GM12865 (cell line): ENCODE measurements at places on chromosomes 6 and 20.
A peak's percentile ranks its signal among the peaks of the same experiment; 100 is the strongest.

- no peak for DNase-seq
These were observed 28.1 kb upstream of the ADTRP start for GRCh38 chr6:11806561-11807317.

- peak; percentile 19 for DNase-seq
These were observed 793 bp upstream of the HDAC2 start for GRCh38 chr6:113971741-113972140.

DNA sequence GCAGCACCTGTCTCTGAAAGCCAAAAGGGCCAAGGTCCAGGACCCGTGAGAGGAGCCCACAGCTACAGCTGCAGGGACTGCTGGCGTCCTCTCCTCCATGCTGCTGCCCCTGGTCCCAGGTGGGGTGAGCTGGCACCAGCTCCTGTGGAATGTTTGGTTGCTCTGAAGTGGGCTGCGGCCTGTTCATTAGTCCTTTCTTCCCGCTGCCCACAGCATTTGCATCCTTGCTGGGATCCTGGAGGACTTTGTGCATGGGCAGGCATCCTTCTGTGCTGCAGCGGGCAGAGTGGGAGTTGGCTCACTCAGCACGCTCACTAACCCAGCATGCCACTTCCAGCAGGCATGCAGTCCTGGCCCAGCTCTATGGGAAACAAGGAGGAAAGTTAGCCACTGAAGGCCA lies 76.4 kb downstream of the DHX35 start:
- DNase-seq: no peak

DNA sequence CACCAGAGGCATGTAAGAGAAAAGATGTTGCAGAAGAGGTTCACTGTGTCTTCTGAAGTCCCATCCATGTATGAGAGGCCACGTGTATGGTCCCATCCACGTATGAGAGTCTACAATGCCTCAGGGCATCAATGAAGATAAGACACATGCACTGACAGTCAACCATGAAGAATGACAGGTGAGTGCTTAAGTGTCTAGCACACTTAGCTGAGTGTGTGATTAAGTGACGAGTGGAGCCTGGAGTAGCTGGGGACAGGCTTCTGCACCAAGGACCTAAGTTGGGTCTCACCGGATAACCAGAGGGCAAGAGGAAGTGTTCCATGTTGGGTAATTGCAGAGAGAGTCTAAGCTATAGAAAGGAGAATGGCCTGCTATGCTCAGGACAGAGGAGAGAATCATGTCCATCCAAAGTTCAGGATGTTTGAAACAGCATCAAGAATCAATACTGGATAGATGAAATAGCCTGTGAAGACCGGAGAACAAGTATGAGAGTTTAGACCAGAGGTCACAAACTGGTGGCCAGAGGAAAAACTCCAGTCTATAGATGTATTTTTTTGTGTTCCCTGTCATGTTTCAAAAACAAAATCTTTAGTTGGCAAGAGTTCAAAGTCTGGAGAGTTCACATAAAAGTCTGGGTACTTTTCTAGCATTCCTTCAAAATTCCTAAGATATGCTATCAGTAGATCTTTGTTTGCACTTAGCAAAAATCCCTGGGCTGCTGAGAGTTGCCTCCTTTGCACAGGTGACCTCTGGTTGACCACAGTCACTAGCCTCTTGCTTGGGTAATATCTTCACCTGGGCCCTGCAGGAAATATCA lies 165.8 kb downstream of the KIF16B start:
- no peak for DNase-seq

DNA sequence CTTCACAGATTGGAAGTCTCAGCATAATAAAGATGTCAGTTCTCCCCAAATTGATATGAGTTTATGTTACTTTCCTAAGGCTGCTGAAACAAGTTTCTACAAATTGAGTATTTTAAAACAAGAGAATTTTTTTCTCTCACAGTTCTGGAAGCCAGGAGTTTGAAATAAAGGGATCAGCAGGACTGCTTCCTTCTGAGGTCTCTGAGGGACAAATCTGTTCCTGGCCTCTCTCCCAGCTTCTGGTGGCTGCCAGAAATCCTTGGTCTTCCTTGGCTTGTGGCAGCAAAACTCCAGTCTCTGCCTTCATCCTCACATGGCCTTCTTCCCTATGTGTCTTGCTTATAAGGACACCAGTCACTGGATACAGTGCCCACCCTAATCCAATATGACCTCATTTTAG lies 136.1 kb downstream of the TFAP2A start:
- no peak for DNase-seq
